Tibial nerve (tissue), 4 donors: ENCODE measurements at places on chromosomes 1 and 21. TPM values are rescaled to one million over a fixed set of nuclear protein-coding genes. Genes with fewer than 3 reads are reported as not detected.

- no peaks in the 10 kb centered on the region for H3K27me3 ChIP-seq
- no peaks in the 10 kb centered on the region for H3K4me1 ChIP-seq
- no peaks in the 10 kb centered on the region for H3K36me3 ChIP-seq
- H3K27ac ChIP-seq, result no peak overlapping the region
- DNase-seq, result no peak
- H3K4me3 ChIP-seq, result no peak overlapping the region
Observed at GRCh38 chr1:201389051-201389450, 10.1 kb downstream of the LAD1 start.

The REN gene
- not detected for total RNA-seq

DNA sequence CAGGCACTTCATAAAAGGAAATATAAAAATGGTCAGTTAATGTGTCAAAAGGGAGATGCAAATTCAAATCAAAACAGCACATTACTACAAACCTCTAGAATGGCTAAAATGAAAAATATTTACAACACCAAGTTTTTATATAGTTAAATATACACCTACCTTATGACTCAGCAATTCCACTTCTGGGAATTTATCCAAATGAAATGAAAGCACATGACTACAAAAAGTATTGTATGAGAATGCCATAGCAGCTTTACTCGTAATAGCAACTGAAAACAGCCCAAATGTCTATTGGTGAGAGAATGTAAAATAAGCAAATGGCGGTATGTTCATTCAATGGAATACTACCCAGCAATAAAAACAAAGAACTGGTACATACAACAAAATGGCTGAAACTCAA, 175.8 kb upstream of the SPAG17 start:
- H3K27me3 ChIP-seq, result no peaks in the 10 kb centered on the region
- H3K4me1 ChIP-seq, result no peaks in the 10 kb centered on the region
- H3K27ac ChIP-seq, result no peak overlapping the region
- no peak for DNase-seq
- no peak overlapping the region for H3K4me3 ChIP-seq

GRCh38 chr1:197268012-197268411, at the start of gene CRB1:
Gene CRB1 (plus strand): TSS chr1:197268252. CDS start chr1:197268413, 161 bp downstream.
- H3K4me3 ChIP-seq, result no peak within 1 kb of the TSS
- no peaks in the 10 kb centered on the region for H3K4me1 ChIP-seq
- H3K27ac ChIP-seq, result peak within 1 kb of the TSS; percentile 37
- no peak for DNase-seq
- H3K27me3 ChIP-seq, result no peaks in the 10 kb centered on the region

DNA sequence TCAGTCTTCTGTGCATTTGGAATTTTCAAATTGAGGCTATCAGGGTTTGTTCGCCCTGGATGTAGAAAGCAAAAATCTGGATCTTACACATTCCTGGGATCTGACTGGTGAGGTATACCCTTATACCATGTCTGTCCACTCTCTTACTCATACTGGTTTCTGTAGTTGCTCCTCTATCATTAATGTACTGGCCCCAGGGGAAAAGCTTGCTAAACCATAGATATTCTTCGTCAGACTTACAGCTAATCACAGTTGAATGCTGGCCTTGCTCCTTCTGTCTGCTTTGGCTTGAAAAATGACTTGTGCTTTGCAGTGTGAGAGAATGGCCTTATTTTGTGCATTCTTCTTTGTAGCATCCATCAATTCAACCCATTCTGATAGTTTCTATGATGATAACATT, 30.5 kb downstream of the TBCE start:
- peaks cover 5% of the 10 kb centered on the region for H3K36me3 ChIP-seq
- H3K4me3 ChIP-seq, result no peak overlapping the region
- no peak for DNase-seq
- H3K4me1 ChIP-seq, result no peaks in the 10 kb centered on the region
- H3K27ac ChIP-seq, result no peak overlapping the region

DNA sequence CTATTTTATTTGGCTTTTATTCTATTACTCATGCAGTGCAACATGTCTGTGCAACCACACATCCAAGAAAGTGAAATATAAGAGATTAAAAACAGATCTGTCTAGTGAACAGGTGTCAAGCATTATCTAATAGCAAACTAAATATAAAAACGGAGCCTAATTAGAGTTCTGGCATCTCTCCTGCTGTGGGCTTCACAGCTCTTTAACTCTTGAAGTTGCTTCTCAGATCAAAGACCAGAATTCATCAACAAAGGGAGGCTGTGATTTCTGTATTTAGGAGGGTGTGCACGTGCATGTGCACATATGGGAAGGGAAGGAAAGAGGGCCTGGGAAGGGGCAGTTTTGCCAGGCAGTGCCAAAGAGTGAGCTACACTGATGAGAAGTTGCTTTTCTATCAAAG, 81.0 kb downstream of the MIS18A start:
- H3K36me3 ChIP-seq, result no peaks in the 10 kb centered on the region
- no peak overlapping the region for H3K27ac ChIP-seq
- H3K4me3 ChIP-seq, result no peak overlapping the region
- no peaks in the 10 kb centered on the region for H3K4me1 ChIP-seq
- no peaks in the 10 kb centered on the region for H3K27me3 ChIP-seq

The HRNR gene
- not detected for total RNA-seq
